ENCODE measurements at places on chromosomes 11 and 22.

DNA sequence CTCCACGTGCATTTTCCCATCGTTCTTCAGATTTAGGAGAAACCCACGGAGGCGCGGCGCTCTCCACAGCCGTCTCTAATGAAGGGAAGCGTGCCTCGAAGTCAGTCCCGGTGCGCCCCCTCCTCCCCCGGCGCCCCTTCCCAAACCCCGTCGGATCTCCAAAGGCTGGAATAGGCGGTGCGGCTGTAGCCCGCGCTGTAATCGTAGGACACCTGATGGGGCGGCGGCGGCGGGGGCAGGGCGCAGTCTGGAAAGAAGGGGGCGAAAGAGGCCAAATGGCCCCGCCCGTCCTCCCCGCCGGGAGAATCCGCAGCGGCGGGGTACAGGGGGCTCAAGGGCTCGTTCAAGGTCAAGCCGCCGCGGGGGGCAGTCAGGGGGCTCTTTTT lies 1.3 kb downstream of the FAM181B start:
- DNase-seq = no peak

GRCh38 chr11:68200639-68201038 lies 12.5 kb downstream of the KMT5B start:
- no peak for DNase-seq

- no peak for DNase-seq
These were observed 43.5 kb upstream of the KCNJ11 start for GRCh38 chr11:17432002-17432401.

GRCh38 chr11:61472868-61473267 lies 35.7 kb upstream of the LRRC10B start:
- DNase-seq = no peak

DNA sequence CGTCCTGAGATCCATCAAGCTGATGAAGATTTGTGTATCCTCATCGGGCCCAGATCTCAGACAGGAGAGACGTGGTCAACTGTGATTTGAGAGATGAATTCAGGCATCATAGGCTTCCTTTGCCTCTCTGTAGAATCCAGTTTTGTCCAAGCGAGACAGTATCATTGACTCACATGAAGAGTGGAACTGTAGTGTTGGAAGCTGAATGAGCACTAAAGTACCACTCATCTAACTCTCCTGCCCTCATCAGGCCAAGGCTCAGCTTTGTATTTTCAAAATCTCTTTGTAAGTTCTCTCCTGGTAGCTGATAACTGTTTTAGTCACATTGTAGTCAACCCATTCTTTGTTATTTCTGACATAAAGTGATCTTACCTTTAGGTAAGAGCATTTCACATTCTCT lies 85.1 kb downstream of the KIRREL3 start:
- DNase-seq = no peak

DNA sequence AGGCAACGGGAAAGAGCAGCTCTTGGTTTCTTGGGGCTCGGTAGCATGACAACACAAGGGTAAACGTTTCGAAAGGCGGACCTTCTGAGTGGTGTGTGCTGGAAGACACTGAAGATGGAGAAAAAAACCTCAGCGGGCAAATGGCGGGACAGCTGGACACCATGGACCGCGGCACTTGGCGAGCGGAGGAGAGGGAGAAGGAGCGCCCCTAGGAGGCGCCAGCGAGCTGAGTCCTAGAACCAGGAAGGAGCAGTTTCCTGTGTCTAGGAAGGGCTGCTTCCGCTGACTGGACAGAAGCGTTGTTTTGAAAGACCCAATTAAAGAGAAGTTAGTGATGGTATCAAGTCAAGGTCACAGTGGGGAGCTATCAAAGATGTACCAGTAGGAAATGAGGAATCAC lies 44.0 kb upstream of the OPCML start:
- DNase-seq = no peak

DNA sequence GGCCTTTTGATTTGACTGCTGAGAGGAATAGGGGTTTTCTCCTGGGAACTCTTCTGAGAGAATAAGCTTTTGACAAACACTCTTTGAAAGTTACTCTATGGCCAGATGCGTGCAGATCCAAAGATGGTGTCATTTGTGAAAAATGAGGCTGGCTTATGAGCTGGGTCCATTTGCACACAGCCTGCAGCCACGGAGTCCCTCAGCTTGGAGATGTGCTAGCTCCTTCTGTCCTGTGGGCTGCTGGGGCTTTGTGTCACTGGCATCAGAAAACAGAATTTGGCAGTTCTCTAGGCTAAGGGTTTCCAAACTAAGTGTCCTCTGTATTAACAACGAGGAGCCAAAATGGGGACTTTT lies 702.4 kb downstream of the NTM start:
- DNase-seq = no peak

- no peak for DNase-seq
These were observed 1630.1 kb upstream of the TENM4 start for GRCh38 chr11:81070948-81071347.

- no peak for DNase-seq
These were observed 50.3 kb downstream of the SHANK2 start for GRCh38 chr11:71201936-71202597.

DNA sequence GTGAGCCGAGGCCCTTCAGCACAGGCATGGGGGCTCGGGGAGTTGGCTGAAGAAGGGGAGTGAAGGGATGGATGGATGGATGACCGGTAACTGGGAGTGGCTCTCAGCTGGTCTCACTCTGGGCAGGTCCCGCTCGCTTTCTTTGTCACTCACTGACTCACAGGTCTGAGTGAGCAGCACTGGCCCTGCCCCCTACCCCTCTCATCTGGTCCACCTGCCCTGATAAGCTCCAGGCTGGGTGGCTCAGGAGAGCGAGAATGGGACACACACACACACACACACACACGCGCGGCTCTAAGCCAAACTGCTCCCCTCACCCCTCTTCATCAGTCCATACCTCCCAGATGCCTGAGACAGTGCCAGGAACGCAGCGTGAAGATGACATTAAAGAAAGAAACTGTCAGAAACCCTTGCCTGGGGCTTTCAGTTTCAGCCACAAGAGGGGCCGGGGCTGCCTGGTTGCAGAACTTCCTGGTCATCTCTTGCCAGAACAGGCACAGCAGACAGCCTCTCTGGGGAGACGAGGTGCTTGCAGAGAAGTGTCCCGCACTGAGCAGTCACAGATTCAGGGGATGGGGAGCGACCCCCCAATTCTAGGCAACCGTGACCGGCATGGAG lies 16.5 kb upstream of the SHISAL1 start:
- DNase-seq = no peak

DNA sequence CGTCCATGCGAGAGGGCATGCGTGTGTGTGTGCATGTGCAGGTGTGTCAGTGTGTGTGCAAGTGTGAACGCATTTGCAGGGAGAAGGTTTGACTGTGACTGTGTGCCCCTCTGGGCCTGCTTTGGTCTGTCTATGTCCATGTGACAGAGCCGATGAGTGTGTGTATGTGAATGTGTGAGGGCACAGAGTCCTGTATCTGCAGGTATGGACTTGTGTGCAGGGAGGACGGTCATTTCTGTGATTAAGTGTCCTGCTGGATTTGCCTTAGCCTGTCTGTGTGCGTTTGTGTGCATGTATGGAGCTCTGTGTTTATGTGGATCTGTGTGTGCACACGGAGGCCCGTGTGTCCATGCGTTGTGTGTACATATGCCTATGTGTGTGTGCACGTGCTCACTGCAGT lies 5.4 kb downstream of the EMID1 start:
- DNase-seq = no peak

Measured in hypothalamus (tissue), 51 donors.